ENCODE measurements at places on chromosomes 7 and 10.

DNA sequence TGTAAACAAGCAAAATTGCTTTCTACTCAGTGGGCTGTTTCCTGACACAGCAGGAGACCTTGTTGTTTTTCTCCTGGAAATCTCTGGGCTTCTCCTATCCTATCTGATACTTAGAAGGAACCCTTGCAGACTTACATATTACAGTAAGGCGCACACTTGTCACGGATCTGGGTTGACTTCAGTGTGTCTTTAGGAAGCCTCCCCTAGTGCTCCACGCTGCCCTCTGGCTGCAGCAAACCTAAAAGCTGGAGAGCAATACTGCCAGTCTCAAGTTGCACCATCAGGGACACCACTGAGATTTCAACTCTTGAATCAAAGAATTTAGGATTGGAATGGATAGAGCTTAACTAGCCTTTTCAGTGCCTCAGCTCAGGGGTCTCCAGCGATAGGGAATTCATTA, 495.3 kb downstream of the LRMDA start:
- DNase-seq = no peak

DNA sequence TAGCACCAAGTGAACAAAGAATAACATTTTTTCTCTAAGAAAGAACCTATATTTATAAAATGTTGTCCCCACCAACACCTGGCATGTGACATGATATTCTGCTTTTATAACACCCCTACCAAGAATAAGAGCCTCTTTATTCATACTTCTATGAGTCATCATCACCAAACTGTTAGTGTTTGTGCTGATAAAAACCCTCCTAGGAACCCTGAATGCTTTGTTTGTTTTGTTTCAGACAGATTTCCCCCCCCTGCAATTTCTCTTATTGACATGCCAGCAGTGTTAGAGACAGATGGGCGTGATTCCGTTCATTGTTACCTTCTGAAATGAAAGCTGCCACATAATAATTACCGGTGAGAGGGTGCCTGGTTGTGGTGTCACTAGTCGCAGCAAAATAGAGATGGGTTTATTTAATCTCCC, 651.1 kb downstream of the SORCS1 start:
- DNase-seq = no peak

DNA sequence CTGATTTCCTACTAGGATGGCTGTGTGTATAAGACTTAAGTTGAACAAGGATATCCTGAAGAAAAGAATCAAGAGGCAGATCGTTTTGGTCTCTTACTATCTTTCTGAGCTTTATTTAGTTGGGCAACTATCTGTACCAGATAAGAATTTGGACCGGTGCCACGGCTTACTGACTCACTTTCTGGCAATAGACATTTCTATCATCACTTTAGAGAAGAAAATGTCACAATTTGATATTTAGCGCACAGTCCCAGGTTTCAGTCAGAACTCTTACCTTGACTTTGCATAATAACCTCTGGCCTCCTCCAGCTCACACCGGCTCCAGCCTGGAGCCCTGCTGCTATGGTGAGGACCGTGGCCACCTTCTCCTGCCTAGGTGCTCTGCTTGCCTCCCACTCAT, 218.2 kb upstream of the MDFIC start:
- no peak for DNase-seq

GRCh38 chr7:31305260-31305659, 35.3 kb downstream of the NEUROD6 start:
- DNase-seq = no peak

DNA sequence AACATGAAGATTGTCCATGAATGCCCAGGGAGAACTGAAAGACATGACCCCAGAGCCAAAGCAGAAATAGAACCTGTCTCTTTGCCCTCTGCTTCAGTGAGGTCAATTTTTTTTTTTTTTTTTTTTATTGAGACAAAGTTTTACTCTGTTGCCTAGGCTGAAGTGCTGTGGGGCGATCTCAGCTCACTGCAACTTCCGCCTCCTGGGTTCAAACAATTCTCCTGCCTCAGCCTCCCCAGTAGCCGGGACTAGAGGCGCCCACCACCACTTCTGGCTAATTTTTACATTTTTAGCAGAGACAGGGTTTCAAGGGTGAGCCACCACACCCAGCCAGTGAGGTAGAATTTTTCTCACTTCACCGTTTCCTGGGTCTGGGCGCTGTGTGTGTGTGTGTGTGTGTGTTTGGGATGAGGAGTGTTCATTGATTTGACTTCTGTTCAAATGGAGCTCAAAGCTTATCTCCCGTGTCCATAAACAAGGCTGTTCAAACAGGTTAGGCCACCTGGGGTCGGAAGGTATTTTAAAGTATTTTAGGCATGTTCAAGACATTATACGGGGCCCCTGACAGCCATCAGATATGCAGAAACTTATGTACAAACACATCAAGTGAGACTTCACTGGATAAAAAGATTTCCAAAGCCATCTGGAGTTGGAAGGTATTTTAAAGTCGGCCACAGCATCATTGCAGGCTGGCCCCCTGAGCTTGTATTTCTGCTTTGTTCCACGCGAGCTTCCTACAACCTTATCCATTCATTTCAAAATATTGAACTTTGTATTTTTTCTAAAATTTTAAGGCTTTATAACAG, 93.8 kb downstream of the MAP3K8 start:
- no peak for DNase-seq

DNA sequence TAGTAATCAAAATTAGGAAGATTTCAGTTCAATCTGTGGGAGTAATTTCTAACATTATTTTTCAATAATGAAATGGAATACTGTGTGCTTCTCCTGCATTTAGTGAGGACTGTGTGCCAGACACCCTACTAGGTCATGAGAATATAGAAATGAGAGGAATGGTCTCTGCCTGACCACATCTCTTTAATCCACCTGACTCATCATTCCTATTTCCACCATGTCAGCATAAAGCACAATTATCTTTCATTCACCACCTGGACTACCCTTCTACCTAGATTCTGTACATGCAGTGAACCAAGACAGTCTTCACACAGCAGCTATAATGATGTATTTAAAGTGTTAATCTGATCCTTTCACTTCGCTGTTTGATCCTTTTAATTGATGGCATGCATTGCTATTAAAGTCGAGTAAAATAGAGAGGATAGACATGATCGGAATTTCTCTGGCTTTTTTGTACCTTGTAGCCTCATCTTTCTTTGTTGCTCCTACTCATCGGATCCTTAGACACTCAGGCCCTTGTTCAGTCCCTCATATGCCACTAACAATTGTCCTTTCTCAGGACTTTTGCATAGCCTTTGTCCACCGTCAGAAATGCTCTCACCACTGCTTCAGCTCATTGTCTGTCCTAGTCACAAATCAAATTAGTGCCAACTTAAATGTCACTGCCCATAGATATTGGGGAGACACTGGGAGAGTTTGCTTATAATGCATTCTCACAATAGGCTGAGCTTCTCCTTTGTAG, 1037.1 kb downstream of the REEP3 start:
- no peak for DNase-seq

DNA sequence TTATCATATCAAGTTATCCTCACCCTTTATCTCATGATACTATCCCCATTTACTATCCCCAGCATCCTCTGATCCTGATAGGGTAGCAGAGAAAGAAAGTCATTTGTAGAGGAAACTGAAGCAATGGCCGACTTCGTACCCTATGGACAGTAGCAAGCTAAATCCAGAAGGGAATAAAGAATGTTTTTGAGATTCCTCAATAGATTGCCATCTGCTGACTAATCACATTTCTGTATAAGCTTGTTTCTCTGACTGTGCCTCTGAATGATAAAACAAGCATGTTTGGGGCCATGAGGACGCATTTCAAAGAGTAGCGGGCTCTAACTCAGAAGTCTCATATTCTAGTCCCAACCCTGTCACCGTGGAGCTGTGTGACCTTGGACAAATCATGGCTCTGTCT, 13.2 kb upstream of the FAM107B start:
- no peak for DNase-seq

DNA sequence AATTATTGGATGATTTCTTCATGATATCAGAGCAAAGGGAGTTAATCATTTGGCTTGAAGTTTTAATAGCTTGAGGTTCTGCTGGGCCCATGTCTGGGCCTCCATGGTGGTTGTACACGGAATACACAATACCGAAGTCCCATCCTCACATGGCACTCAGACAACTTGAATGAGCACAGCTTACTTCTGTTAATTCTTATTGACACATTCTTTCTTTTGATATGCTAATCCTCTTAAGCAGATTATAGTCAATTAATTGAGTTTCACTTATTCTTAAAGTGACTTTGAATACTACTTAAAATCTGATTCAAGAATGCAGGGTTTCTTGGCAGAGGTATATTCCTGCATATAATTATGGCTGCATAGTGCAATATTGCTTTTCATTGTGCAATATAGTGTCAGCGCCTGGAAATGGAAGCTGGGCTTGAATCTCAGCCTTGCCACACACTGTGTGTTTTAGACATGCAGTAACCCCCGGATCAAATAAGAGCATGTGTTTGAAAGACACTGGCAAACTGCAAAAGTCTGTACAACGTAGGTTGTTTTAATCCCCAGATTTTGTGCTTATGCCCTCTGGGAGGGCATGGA, 543.5 kb upstream of the ADARB2 start:
- DNase-seq = no peak

GRCh38 chr10:51658000-51658399, 41.4 kb downstream of the CSTF2T start:
- DNase-seq = no peak

- no peak for DNase-seq
These were observed 60.1 kb downstream of the ZRANB1 start for GRCh38 chr10:125002047-125002422.

- no peak for DNase-seq
These were observed 9.2 kb upstream of the TRUB1 start for GRCh38 chr10:114928818-114929217.

- no peak for DNase-seq
These were observed 43.7 kb upstream of the BPGM start for GRCh38 chr7:134602881-134603451.

DNA sequence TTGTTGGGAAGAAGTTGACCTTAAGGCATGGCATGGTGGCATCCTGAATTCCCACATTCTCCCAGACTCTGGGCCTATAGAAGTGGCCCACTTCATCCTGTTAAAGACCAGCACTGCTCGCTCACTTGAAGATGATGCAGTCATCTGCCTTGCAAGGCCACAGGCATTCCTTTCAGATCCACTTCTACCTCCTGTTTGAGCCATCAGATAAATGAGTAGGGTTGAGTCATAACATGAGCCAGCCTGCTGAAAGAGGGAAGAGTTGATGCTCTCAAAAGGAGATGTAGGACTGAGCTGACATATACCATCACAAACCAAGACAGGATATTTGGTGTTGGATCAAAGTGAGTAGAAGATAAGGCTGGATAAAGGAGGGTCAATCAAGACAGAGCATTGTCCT, 1.5 kb upstream of the EBLN1 start:
- no peak for DNase-seq

DNA sequence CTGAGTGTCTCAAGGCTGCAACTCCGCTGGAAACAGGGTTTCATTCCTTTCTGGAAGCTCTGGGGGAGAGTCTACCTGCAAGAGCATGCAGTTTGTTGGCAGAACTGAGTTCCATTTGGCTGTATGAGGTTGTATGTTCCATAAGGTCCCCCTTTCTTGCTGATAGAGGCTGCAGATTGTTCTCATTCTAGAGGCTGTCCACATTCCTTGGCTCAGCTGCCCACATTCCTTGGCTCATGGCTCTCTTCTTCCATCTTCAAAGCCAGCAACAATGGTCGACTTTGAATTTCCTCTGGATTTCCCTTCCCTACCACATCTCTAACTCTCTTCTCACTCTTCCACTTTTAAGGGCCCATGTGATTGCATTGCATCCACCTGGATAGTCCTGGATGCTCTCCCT, 147.3 kb upstream of the CDCA7L start:
- no peak for DNase-seq

- no peak for DNase-seq
These were observed 22.8 kb upstream of the EZH2 start for GRCh38 chr7:148906707-148907498.

GRCh38 chr7:112334366-112334765, 115.9 kb upstream of the IFRD1 start:
- no peak for DNase-seq

DNA sequence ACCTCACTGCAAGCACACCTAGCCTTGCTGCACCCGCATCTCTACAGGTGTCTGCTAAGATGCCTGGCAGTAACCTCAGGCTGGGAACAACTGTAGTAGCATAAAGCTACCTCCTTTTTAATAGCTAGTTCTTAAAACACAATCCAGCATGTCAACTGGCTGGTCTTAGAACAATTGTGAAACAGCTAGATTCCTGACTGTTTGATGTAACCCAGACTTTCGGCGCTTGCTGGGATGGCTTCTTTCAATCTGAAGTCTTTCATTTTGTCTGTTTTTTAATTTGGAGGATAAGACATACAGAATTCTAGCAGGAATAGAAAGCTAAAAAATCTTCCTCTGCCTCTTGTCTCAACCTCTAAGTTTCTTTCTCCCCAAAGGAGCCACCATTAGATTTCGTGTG, 59.8 kb downstream of the GSDME start:
- DNase-seq = no peak

GRCh38 chr7:14457568-14458453, 444.7 kb downstream of the DGKB start:
- DNase-seq = peak; percentile 14

- DNase-seq = no peak
These were observed 99.6 kb downstream of the PRPF18 start for GRCh38 chr10:13686331-13686752.

DNA sequence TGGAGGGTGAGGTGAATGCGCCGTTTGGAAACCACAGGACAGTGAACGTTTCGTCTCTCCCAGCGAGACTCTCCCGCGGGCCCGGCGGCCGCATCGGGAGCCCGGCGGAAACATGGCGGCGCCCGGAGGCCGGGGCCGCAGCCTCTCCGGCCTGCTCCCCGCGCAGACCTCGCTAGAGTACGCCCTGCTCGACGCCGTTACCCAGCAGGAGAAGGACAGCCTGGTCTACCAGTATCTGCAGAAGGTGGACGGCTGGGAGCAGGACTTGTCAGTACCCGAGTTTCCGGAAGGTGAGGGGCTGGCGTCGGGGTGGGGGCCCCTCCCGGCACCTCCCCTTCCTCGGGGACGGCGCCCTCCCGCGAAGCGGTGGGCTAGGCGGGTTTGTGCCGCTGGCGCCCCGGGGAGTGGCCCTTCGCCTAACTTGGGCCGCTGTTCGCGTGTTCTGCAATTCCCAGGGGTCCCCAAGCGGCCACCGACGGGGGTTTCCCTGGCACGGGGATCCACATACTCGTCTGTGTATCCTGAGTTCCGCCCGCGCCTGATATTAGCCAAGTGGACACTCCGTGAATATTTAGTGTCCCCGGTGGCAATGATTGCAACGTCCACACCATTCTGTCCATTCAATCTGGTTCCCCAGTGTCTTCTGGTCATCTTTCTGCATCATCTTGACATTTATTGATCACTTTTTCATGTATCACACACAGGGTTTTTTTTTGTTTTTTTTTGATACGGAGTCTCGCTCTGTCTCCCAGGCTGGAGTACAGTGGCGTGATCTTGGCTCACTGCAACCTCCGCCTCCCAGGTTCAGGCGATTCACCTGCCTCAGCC, 514 bp downstream of the NHLRC2 start:
- DNase-seq = peak; percentile 30
